ENCODE measurements at places on chromosomes 6 and 20.
A peak's percentile ranks its signal among the peaks of the same experiment; 100 is the strongest.

- DNase-seq = no peak
Measured at GRCh38 chr6:138129190-138129589, 22.0 kb upstream of the PERP start.

DNA sequence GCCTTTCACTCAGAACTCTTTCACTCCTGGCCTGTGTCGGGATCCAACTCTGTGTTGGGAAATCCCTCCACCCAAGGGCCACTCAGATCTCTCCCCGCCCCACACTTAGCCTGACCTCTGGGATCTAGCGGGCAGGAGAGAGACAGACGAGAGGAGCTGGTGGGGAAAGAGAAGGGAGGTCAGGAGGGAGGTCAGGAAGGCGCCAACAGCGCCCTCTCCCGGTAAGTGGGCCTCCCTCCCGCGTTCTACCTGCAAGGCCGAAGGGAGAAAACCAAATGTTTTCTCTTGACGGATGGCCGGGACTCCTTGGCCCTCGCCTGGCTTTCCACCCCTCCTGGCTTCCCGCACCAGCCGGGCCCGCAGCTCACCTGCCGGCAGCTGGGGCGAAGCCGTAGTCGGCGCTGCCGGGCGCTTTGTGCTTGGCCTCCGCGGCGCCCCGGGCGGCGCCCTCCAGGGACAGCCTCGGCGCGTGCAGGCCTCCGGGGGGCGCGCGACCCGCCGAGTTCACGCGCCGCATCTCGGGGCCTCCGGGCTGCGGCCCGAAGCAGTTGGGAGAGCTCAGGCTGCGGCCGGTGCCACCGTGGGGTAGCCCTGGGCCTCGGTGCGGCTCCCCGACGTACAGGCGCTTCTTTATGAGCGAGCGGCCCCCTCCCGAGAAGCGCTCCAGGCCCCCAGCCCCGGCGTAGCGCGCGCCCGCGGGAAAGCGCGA is 38.2 kb downstream of the C6orf132 start:
- peak; percentile 21 for DNase-seq

GRCh38 chr6:109166673-109167072 is 71.4 kb downstream of the CEP57L1 start:
- no peak for DNase-seq

- no peak for DNase-seq
Measured at GRCh38 chr20:1811621-1812498, 83.3 kb upstream of the SIRPA start.

GRCh38 chr6:107576852-107577251 is 86.9 kb downstream of the SOBP start:
- DNase-seq = no peak

- no peak for DNase-seq
Measured at GRCh38 chr6:144296973-144297372, 11.8 kb downstream of the UTRN start.

DNA sequence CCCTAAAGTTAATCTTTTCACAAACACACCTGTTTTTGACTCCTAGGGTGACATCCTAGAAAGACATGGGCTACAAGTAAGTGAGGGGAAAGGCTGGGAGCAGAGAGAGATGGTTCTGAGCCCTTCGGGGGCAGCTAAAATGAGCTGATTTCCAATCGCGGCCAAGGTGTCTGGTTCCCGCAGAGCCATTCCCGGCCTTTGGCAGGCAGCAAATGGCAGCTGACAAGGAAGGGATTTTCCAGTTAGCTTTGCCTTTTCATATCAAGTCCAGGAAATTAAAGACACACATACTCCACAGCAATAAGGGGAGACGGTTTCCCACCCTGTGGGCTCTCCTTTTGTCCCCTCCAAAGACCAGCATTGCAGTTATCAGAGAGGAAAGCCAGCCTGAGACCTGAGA is 228.5 kb downstream of the ZMYND8 start:
- DNase-seq = no peak

DNA sequence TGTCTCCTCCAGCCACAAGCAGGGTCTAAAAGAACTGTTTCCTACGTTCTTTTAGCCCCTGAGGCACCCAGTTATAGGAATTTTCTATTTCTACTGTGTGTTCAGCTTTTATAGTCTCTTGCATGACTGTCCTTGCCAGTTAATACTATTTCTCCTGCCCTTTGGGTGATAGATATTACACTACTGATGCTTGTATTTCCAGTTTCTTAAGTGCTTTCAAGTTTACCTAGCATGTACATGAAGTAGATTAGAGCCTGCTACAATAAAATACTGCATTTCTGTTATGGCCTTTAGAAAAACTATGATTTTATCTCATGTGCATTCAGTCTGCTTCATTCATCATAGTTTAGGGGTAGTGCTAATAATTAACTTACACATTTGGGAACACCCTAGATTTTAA is 89.6 kb downstream of the FOXO3 start:
- no peak for DNase-seq

DNA sequence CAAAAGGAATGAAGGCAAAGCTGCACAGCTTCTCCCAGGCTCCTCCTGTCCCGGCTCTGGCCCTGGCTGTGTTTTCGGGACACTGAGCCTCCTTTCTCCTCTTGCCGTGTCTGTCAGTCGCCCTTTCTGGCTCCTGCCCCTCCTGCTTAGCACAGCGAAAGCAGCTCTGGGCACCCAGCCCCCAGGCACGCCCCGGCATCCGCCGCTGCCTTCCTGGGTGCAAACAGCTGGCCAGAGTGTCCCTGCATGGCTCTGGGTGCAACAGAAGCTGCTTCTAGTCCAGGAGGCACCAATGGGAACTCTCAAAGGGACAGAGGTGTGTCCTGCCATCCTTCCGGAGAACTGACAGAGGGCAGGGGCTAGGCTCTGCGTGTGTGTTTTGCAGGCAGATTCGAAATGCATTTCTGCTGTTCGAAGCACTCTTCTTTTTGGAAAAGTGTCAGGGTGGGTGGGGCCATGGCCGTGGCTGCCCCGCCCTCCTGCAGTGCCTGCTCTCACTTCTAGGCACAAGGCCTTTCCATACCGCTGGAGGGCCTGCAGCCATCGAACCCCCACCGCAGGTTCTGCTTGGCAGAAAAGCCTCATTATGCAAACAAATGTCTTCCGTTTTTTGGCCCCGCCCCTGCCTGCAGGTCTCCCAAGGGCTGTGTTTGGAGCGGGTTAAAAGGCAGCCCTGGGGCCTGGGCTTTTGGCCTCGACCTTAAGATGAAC is 15.5 kb downstream of the COL9A3 start:
- DNase-seq = no peak

GRCh38 chr6:13368731-13369115 is 40.4 kb upstream of the TBC1D7 start:
- no peak for DNase-seq

DNA sequence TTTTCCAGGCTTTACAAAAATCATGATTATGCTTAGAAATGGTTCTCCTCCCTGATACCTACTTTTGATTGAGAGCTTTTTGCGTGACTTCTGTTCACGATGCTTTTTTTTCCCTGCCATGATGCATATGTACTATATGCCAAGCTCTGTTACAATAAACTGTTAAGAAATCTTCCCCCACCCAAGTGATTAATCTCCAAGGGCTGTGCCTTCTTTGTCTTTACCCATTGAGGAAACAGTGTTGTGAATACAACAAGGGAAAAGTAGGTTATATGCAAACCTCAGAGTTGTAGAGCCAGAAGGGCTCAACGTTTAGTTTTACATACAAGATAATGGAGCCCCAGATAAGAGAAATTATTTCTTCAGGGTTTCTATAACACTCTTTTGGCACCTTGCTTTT is 34.1 kb upstream of the MYLK2 start:
- DNase-seq = no peak

DNA sequence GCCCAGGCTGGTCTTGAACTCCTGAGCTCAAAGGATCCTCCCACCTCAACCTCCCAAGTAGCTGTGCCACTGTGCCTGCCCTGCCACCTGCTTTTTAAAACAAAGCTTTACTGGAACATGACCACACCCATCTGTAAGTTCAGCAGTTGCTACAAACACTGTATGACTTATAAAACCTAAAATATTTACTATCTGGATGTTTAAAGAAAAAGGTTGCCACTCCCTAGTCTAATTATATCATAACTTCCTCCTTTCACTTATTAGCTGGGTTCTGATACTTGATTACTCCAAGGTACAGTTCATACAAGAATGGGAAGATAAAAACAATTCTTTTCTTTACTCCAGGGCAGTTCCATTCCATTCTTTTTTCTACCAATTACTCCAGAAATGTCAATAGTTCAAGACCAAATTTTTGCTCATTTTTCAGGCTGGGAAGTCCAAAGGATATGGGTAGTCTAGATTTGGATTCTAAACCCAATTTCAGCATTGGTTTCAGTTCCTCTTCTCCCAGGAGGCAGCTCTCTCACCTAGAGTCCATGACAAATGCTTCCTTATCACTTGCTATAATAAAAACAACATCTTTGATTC is 63.1 kb downstream of the SEC63 start:
- DNase-seq = no peak

- no peak for DNase-seq
Measured at GRCh38 chr20:52269321-52269720, 77.7 kb upstream of the ZFP64 start.

- no peak for DNase-seq
Measured at GRCh38 chr20:44326391-44327159, 10.3 kb upstream of the R3HDML start.

DNA sequence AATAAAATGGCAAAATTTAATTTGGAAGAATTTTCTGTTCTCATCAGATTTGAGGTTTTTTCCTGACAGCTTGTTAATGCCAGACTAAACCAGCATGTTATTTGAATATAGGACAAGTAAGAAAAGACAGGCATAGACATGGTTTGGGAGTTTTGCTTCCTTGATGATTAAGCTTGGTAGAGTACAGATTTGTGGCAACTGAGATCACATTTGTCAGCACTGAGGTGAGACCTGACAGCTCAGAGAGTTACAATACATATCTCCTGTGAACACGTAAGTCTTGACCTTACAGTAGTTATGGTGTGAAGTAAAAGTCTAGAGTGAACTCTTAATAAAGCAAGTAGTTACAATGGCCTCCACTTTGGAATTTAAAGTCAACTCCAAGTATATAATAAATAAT is 34.5 kb downstream of the CENPW start:
- no peak for DNase-seq
